Activated effector memory CD4-positive, alpha-beta T cell treated with Interleukin-2 at 50 U/mL for 16 hours (primary cell): ENCODE measurements at places on chromosomes 1 and 21.

GRCh38 chr21:36509973-36510664 is 30.2 kb upstream of the CLDN14 start:
- DNase-seq, result no peak

GRCh38 chr1:183206538-183207122 is 20.6 kb downstream of the LAMC2 start:
- DNase-seq, result no peak

DNA sequence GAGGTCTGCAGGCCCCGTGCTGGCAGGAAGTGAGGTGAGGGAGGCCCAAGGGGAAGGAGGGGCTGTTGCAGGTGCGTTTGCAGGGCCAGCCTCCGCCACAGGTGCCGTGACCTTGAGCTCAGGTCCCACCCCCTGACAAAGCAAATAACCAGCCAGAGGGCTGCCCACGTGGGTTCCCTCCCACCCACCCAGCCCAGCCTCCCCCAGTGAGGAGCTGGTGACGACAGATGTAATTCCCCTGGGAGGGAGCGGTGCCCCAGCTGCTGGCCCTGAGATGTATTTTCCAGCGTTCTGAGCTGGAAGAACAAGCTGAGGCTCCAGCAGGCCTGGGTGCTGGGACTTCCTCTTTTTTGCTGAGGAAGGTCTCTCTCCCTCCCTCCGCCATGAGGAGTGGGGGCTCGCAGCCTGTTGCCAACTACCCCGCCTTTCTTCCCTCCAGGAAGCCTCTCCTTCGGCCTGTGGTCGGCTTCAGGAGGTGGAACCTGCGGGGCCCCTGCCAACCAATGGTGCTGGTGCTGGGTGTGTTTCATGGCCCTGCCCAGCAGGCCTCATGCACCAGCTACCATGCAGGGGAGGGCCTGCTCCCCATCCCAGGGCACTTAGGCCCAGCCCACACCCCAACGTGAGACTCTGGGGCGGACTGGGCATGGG is 153.2 kb downstream of the PRDM16 start:
- no peak for DNase-seq

- DNase-seq, result no peak
Measured at GRCh38 chr21:42956824-42957630, 17.3 kb upstream of the PKNOX1 start.

DNA sequence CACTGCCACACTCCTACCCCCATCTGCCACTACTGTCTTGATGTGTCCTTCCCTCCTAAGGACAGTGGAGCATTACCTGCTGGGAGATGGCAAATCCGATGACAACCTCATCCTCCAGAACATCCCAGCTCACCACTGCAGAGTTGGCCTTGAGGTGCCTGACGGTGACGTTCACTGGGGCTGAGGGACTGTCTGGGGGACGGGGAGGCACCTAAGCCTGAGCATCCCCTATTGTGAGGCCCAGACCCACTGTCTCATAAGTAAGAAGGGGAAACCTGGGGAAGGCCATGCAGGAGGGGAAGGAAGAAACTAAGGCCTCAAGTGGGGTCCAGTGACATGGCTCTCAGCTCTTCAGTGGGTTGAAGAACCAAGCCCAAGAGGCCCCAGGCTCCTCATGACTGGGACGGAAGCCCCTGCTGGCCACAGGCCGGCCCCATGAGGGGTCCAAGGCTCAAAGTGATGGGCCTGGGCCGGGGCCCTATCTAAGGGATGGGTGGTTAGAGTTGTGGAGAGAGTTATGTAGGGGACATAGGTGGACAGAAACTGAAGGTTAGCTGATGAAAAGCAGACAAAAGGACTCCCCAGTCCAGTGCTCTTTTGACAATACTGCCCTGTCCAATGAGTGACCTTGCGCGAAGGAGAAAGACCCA is 1.8 kb downstream of the FNDC5 start:
- DNase-seq, result no peak

GRCh38 chr1:200729863-200730262 is 8.8 kb upstream of the CAMSAP2 start:
- DNase-seq, result no peak

DNA sequence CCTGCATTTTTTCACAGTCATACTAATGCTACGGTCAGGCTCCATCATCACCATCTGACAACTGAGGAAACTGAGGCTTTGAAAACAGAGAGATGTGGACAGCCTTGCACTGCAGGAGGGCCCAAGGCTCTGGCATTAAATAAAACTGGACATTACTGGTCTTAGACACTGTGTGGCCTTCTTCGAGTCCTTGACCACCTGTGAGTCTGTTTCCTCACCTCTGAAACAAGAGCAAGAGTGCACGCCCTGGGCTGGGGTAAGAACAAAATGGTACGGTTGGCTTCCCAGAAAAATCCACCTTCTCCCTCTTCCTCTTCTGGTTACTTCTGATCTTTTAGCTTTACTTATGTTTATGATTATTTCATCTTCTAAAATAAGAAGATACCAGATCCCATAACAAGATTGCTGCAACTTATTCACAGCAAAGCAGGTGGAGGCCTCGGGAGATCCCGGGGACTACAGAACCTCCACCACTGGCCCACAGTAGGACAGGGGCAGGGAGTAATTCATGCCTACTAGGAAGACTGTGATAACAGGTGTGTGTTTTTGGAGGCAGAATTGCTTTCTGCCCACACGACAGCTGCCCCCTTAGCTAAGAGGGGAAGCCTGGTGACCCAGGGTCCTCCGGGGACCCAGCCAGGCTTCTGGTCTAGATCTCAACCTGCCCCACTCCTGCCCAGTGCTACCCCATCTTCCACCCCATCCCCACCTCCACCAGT is 156.4 kb upstream of the EDN2 start:
- DNase-seq, result no peak

DNA sequence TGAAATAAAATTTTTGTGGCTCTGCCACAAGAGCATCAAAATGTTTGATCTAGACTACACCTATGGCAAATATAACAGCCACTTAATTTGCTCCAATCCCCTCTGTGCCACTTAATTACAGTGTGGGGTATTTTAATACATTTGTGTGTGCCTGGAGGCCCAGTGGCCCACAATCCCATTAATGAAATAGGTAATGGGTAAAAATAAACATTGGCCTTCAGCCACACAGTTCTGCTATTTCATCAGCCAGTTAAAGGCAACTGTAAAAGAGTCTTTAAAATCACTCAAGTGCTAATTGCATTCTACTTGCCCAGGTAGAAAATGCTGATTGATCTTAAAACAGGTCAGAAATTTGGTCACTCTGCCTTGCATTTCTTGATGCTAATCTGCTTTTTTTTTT is 151.6 kb upstream of the UBE2U start:
- no peak for DNase-seq

GRCh38 chr1:6779089-6779805 is 6.0 kb upstream of the CAMTA1 start:
- no peak for DNase-seq

GRCh38 chr1:99808391-99809115 is 41.6 kb upstream of the AGL start:
- DNase-seq, result no peak

DNA sequence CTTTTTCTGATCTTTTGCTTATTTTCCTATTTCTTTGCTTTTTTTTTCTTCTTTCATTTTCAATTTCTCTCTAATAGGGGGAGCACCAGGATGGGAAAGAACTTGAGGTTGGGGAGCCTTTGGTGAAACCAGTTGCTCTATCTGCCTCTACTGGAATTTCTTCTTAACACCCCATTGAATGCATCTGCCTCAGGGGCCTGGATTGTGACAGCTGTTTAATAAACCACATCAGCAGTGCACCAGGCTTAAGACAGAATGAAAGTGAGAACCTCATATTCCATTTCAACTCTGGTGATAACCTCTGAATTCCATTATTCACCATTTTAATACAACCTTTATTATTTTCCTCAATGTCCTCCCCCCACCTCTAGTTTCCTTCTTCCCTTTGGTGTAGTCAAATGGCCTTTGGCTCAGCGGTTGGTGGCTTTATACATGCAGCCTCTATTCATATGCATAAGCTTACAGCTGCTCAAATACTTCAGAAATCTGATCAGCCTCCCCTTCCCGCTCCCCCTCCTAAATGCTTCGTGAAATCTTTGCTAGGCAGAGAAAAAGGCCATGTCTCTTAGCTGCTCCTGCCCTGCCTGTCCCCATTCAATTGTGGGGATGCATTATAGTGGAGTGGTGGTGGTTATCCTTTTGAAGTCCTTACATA is 537.3 kb upstream of the PLXNA2 start:
- DNase-seq, result no peak

- no peak for DNase-seq
Measured at GRCh38 chr1:36731226-36732014, 248.7 kb upstream of the CSF3R start.
